Activated CD8-positive, alpha-beta memory T cell treated with anti-CD3 and anti-CD28 coated beads, Interleukin-2, amount 10 ng/mL, durations not matched to agents 7 days and 5 days (primary cell): ENCODE measurements at places on chromosomes 4 and X. TPM values are rescaled to one million over a fixed set of nuclear protein-coding genes. Genes with fewer than 3 reads are reported as not detected.

DNA sequence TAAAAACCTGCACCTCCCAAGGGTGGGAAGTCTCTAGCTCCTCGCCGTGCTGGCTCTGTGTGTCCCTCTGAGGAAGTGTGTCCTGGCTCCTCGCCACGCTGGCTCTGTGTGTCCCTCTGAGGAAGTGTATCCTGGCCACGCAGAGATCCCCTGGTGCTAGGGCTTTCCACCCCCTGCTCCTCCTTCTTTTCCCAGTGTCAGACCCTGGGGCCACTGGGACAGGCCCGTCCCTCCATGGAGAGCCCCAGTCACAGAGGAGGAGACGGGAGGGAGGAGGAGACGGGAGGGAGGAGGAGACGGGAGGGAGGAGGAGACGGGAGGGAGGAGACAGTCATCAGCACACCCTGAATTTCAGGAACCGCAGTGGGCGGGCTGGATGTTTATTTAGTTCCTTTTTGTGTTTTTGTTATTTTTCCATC, 53.8 kb upstream of the HGFAC start:
- H3K4me3 ChIP-seq = no peak overlapping the region
- H3K27me3 ChIP-seq = peaks cover 8% of the 10 kb centered on the region
- H3K27ac ChIP-seq = no peak overlapping the region
- H3K36me3 ChIP-seq = no peaks in the 10 kb centered on the region
- DNase-seq = no peak

DNA sequence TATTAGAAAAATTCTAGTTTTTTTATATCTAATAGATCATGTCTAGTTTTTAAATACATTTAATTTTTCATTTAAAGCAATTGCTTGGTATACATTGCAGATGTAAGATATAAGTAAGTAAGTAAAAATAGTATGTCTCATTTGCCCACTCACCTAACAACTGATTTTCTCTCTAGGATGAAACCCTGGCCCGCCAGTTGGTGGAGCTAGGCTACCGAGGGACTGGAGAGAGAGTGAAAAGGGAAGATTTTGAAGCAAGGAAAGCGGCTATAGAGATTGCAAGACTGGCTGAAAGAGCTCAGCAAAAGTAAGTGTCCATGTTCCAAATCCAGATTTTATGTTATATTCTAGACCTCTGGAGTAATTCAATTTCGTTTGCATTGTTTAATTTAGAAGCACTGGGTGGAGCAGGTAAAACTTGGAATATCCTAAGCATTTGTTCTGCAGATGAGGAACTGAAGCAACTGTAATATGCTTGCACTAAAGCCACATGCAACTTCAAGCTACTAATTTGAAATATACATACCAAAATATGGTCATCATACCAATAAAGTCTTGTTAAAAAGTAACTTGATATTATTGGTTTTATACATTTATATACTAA, 27.1 kb downstream of the CFAP299 start:
- peak; percentile 67 for DNase-seq
- peaks cover 7% of the 10 kb centered on the region for H3K4me1 ChIP-seq
- H3K27me3 ChIP-seq = peaks cover 31% of the 10 kb centered on the region
- no peak overlapping the region for H3K27ac ChIP-seq

DNA sequence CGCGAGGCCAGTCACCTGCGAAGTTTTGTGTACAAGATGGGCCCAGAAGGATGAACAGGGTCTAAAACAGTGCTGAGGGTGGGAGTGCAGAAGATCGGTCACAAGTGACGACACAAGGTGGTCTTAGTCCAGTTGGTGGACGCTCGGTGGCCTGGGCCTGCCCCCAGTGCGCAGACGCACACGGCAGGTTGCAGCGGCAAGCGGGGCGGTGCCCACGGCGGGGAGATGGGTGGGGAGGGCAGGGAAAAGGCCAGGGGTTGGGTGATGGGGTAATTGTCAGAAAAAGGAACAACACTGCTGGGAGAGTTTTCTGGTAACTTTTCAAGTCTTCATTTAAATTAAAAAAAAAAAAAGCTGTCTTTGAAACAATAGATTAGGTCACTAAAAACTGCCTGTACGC, 1.0 kb upstream of the PRDX4 start:
- H3K4me3 ChIP-seq = no peak overlapping the region
- peaks cover 4% of the 10 kb centered on the region for H3K36me3 ChIP-seq

GRCh38 chrX:45771560-45772340, 571.1 kb upstream of the DIPK2B start:
- peak overlapping the region; percentile 94 for H3K27ac ChIP-seq
- peak overlapping the region; percentile 88 for H3K4me3 ChIP-seq
- DNase-seq = peak; percentile 79
- no peaks in the 10 kb centered on the region for H3K27me3 ChIP-seq
- H3K36me3 ChIP-seq = peaks cover 21% of the 10 kb centered on the region

GRCh38 chr4:26576231-26576739, 7.6 kb upstream of the TBC1D19 start:
- no peaks in the 10 kb centered on the region for H3K4me1 ChIP-seq
- no peaks in the 10 kb centered on the region for H3K36me3 ChIP-seq
- H3K4me3 ChIP-seq = no peak overlapping the region
- H3K27ac ChIP-seq = no peak overlapping the region

DNA sequence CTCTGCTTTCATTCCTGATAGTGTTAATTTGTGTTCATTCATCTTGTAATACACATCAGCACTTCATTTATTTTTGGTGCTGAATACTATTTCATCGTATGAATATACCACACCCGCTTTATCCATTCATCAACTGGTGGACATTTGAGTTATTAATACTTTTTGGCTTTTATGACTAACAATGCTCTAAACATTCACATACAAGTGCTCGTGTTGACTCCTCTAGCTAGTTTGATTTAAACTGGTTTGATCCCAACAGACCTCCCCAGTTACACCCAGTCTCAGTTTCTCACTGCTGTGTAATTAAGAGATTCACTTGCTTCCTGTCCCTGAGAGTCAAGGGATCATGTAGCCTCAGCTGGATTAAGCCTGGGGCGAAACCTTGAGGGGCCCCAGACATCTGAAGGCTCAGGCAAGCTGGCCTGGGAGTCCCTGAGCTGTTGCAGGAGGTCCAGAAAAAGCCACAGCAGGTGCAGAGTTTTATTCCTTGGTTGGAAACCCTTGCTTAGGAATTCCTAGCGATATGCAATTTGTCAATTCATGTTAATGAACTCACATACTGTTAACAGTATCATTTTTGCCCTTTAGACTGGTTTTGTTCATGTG, 52.8 kb upstream of the CLDN24 start:
- no peak for DNase-seq
- H3K36me3 ChIP-seq = no peaks in the 10 kb centered on the region
- no peak overlapping the region for H3K4me3 ChIP-seq
- no peaks in the 10 kb centered on the region for H3K4me1 ChIP-seq
- peaks cover 16% of the 10 kb centered on the region for H3K27me3 ChIP-seq
- H3K27ac ChIP-seq = no peak overlapping the region

- peaks cover 2% of the 10 kb centered on the region for H3K27me3 ChIP-seq
- no peak for DNase-seq
- peaks cover 4% of the 10 kb centered on the region for H3K36me3 ChIP-seq
Observed at GRCh38 chr4:7872264-7872771, 67.3 kb downstream of the AFAP1 start.

- H3K4me1 ChIP-seq = peaks cover 7% of the 10 kb centered on the region
- no peak for DNase-seq
- no peak overlapping the region for H3K4me3 ChIP-seq
- H3K27ac ChIP-seq = no peak overlapping the region
Observed at GRCh38 chrX:14865201-14865600, 7.7 kb downstream of the FANCB start.

DNA sequence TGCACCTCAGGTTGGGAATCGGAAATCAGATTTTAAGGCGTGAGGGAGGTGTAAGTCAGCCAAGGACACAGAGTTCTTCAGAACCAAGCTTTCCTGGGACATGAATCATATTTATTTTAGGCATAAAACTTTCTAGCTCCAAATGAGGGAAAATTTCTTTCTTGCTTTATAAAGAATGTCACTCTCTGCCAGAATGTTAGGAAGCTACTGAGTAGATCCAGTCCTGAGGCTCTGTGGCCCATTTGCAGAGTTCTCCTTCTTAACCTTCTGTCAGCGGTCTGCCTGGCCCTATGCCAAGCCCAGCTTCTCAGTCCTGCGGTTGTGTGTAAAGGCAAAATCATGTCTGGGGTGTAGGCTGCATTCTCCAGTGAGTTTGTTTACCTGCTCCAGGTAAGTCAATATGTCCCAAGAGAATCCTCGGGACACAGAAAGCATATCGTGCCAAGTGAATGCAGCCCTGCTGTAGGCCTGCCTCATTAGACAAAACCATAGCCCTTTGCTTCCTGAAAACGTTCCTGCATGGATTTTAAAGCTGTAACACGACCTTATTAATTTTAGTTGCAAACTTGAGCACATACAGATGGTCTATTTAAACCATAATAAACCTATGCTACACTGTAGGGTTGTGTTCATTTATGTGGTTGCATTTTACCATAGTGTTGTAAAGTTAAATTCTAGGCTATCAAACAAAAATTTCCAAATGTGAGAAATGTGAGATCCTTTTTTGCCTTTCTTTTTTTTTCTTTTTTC, 29.2 kb upstream of the CCNI start:
- no peak for DNase-seq
- H3K4me1 ChIP-seq = peaks cover 9% of the 10 kb centered on the region
- peaks cover 25% of the 10 kb centered on the region for H3K27me3 ChIP-seq
- no peaks in the 10 kb centered on the region for H3K36me3 ChIP-seq
- no peak overlapping the region for H3K4me3 ChIP-seq

- no peaks in the 10 kb centered on the region for H3K27me3 ChIP-seq
- no peak for DNase-seq
- H3K36me3 ChIP-seq = peaks cover 9% of the 10 kb centered on the region
- H3K4me1 ChIP-seq = no peaks in the 10 kb centered on the region
- no peak overlapping the region for H3K4me3 ChIP-seq
- H3K27ac ChIP-seq = no peak overlapping the region
Observed at GRCh38 chr4:112410804-112411203, 105.2 kb downstream of the NEUROG2 start.

DNA sequence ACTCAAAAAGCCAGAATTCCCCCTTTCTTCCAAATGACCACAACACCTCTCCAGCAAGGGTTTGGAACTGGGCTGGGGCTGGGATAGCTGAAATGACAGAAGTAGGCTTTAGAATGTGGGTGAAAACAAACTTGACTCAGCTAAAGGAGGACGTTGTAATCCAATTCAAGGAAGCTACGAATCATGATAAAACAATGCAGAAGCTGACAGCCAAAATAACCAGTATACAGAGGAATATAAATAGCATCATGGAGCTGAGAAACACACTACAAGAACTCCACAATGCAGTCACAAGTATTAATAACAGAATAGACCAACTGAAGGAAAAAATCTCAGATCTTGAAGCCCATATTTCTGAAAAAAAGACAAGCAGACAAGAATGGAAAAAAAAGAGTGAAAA, 95.8 kb upstream of the TET2 start:
- H3K36me3 ChIP-seq = peaks cover 4% of the 10 kb centered on the region
- H3K4me1 ChIP-seq = no peaks in the 10 kb centered on the region
- H3K4me3 ChIP-seq = no peak overlapping the region
- no peaks in the 10 kb centered on the region for H3K27me3 ChIP-seq
- DNase-seq = no peak
- H3K27ac ChIP-seq = no peak overlapping the region

- H3K4me3 ChIP-seq = no peak overlapping the region
- no peak overlapping the region for H3K27ac ChIP-seq
- DNase-seq = no peak
- no peaks in the 10 kb centered on the region for H3K36me3 ChIP-seq
- no peaks in the 10 kb centered on the region for H3K27me3 ChIP-seq
- no peaks in the 10 kb centered on the region for H3K4me1 ChIP-seq
Observed at GRCh38 chr4:165709516-165709915, 163.5 kb upstream of the TLL1 start.

GRCh38 chrX:44431194-44431593, 87.7 kb upstream of the EFHC2 start:
- H3K27me3 ChIP-seq = no peaks in the 10 kb centered on the region
- no peak overlapping the region for H3K4me3 ChIP-seq
- DNase-seq = no peak
- no peaks in the 10 kb centered on the region for H3K4me1 ChIP-seq
- H3K27ac ChIP-seq = no peak overlapping the region

DNA sequence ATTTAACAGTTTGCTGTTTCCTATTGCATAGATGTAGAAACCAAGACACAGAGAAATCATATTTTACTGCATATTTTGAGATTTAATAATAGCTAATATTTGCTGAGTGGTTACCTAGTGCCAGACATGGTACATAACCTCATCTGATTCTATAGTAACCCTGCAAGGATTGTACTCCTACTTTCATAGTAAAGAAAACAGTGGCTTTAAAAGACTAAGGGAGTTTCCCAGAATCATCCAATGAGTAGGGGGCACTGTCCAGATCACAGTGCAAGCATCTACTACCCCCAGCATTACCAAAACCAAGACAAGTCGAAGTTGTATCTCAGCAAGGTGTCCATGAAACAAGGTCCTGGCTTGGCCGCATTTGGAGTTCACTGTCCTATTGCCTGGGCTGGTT, 224.5 kb upstream of the TENM3 start:
- no peak overlapping the region for H3K4me3 ChIP-seq
- no peak overlapping the region for H3K27ac ChIP-seq
- peaks cover 10% of the 10 kb centered on the region for H3K4me1 ChIP-seq
- no peak for DNase-seq
- no peaks in the 10 kb centered on the region for H3K36me3 ChIP-seq

- no peaks in the 10 kb centered on the region for H3K36me3 ChIP-seq
- no peak for DNase-seq
- no peaks in the 10 kb centered on the region for H3K27me3 ChIP-seq
- H3K4me3 ChIP-seq = no peak overlapping the region
Observed at GRCh38 chr4:12548678-12549077, 935.5 kb downstream of the RAB28 start.

DNA sequence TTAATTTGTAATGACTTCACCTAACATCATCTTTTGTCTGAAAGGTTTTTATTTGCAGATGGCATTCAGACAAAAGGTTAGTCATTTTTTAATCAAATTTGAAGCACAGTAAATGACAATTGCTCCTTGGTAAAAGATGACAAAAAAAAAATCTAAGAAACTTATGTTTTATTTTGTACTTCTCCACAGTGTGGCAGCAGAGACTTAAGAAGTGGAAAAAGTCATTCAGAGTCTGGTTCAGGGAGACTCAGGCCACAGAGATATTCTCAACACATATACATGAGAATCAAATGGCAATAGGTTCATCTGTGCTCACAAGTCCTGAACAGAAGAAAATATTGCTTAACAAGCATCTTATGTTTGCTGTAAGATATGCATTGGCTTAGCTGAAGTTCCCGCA, 436.2 kb downstream of the KCNIP4 start:
- H3K36me3 ChIP-seq = no peaks in the 10 kb centered on the region
- H3K4me1 ChIP-seq = no peaks in the 10 kb centered on the region
- H3K27me3 ChIP-seq = no peaks in the 10 kb centered on the region
- H3K27ac ChIP-seq = no peak overlapping the region

GRCh38 chr4:15132739-15133138, 130.5 kb downstream of the CPEB2 start:
- no peak for DNase-seq
- H3K27me3 ChIP-seq = peaks cover 5% of the 10 kb centered on the region
- no peaks in the 10 kb centered on the region for H3K36me3 ChIP-seq
- no peak overlapping the region for H3K4me3 ChIP-seq
- no peak overlapping the region for H3K27ac ChIP-seq

The RNF212 gene
- 3.2 TPM for total RNA-seq

The HSFX4 gene
- total RNA-seq = 0.37 TPM

The STARD8 gene
- total RNA-seq = 2.3 TPM

The CSAG2 gene
- total RNA-seq = 0.47 TPM

The AMOT gene
- total RNA-seq = 0.38 TPM

The RNF175 gene
- total RNA-seq = not detected

The GPR50 gene
- total RNA-seq = not detected

The MAOB gene
- not detected for total RNA-seq

The GNRHR gene
- not detected for total RNA-seq

The TMPRSS11B gene
- total RNA-seq = not detected

The TFE3 gene
- total RNA-seq = 29.4 TPM

The FAM47A gene
- not detected for total RNA-seq

The SOWAHD gene
- 4.7 TPM for total RNA-seq
